Urinary bladder (tissue), 4 donors: ENCODE measurements at places on chromosomes 5 and 9. TPM values are rescaled to one million over a fixed set of nuclear protein-coding genes. Genes with fewer than 3 reads are reported as not detected.

GRCh38 chr5:33476992-33477391, 36.2 kb downstream of the TARS1 start:
- no peak for DNase-seq

DNA sequence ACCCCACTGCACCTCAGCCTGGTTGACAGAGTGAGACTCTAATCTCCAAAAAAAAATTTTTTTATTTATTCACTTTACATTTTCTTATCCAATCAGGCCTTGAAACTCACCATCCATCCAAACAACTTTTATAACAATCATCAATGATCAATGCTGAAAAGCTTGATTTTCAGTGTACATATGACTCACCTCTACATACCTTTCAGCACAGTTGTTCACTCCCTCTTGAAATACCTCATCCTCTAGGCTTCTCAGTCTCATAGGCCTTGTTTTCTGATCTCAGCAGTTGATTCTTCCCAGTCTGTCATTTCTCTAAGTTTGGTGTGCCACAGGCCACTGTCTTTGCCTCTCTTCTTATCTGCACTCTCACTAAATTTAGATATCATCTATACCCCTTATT, 36.2 kb downstream of the GRIN3A start:
- DNase-seq: no peak

ADRB2 gene
- total RNA-seq: 3.0 TPM

- DNase-seq: no peak
Measured at GRCh38 chr9:130330202-130330862, 64.8 kb downstream of the HMCN2 start.

DNA sequence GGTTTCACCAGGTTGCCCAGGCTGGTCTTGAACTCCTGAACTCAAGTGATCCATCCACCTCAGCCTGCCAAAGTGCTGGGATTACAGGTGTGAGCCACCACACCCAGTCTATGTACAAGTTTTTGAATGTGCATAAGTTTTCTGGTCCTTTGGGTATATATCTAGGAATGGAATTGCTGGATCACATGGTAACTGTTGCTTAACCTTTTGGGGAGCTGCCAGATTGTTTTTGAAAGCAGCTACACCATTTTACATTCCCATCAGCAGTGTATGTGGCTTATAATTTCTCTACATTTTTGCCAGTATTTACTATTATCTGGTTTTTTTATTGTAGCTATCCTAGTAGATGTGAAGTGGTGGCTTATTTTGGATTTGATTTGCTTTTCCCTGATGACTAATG, 8.9 kb upstream of the LNPEP start:
- no peak for DNase-seq

DNA sequence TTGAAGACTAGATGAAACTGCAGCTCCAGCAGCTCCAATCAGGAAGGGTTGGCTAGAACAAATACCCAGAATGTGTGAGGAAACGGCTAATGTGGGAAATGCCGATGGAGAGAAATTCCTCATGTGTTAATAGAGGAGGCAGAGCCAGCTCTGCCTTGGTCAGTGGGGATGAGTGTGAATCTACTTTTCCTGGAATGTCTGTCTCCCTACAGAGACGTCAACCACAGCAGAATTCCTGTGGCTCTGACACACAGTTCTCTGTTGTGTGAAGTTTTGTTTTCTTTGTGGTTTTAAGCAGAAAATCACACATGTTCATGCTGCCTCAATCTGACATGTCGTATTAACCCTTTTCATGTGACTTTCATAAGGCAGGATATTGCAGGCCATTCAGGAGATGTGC, 476.6 kb upstream of the WWC1 start:
- DNase-seq: no peak

DNA sequence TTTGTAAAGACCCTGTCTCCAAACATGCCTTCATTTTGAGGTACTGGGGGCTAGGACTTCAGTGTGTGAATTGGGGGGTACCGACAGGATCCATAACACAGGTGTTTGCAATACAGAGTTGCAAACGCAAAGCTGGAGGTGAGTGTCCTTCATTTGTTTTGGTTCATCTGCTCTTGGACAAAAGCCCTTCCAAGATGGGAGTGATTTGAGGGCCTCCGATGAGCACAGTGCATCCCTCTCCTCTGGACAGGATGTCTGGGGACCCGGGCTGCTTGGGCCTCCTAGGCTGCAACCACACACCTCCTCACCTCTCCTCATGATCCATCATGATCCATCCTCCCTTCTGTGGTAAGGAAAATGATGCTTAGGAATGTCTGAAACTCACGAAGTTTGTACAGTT, 23.8 kb downstream of the FGD3 start:
- DNase-seq: no peak

- DNase-seq: no peak
Measured at GRCh38 chr5:158658446-158659230, 441.1 kb downstream of the EBF1 start.

HBEGF gene
- total RNA-seq: 9.7 TPM

DNA sequence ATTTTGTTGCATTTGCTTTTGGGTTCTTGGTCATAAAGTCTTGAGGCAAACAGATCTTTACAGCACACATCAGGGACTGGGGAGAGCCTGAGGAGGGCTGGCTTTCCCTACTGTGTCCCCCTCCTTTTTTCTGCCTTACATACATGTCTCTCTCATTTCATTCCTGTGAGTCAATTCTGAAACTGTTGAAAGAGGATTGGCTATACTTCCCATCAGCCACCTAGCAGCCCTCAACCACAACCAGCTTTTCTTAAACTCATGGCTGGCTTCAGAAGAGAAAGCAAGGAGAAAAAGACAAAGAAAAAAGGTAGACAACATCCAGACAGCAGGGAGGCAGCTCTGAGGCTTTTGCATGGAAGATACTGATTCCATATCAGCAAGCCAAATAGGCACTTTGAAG, 374.8 kb upstream of the KIF2A start:
- DNase-seq: no peak

TMEM161B gene
- total RNA-seq: 48.9 TPM

DNA sequence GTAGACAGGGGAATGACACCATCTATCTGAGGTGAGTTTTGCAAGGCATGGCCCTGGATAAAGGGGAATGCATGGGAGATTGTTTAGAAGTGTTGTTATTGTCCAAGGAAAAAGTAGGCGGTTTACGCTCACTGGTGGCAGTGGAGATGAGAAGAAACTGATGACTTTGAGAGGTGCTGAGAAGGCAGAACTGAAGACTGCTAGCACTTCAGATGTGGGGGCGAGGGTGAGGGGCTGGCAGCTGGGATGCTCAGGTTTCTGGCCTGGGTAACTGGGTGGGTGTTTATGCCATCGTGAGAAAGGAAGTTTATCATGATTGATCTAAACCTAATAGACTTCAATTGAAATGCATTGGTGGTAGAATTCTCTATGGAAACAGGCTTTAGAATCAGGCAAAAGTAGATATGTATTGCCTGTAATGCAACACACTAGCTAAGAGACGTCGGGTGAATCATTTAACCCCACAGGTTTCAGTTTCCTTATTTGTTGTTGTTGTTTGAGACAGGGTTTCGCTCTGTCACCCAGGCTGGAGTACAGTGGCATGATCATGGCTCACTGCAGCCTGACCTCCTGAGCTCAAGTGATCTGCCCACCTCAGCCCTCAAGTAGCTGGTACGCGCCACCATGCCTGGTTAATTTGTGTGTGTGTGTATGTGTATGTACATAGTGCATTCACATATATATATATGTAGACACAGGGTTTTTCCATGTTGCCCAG, 123.5 kb downstream of the SLC24A2 start:
- DNase-seq: no peak

TJP2 gene
- 72.1 TPM for total RNA-seq

LRRC70 gene
- total RNA-seq: 18.1 TPM

DNA sequence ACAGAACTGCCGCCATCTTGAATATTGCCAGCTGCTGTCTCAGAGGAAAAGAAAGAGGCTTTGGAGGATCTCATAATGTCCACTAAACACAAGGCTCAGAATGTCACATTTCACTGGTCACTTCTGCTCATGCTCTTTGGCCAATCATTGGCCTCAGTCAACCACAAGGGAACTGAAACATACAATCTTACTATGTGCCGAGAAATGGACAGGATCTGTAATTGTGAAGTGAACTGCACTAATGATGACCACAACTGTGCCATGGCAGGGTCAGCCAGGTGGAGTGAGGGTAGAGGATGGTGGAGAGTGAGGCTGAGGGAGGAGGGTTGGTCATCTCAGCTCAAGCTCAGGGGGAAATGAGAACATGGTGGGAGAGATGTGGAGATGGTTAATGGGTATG, 32.8 kb downstream of the GDNF start:
- no peak for DNase-seq

- DNase-seq: no peak
Measured at GRCh38 chr5:102243213-102243612, 52.9 kb downstream of the SLCO4C1 start.

IFNA21 gene
- not detected for total RNA-seq

F12 gene
- total RNA-seq: not detected
